ENCODE measurements at places on chromosomes 2 and 18. TPM values are rescaled to one million over a fixed set of nuclear protein-coding genes. Genes with fewer than 3 reads are reported as not detected.

HRH4 gene
- 0.17 TPM for total RNA-seq

SALL3 gene
- total RNA-seq, result not detected

CDH19 gene
- not detected for total RNA-seq

THSD7B gene
- not detected for total RNA-seq

AQP12B gene
- total RNA-seq, result not detected

CMPK2 gene
- 57.7 TPM for total RNA-seq

CHPF gene
- total RNA-seq, result 19.5 TPM

All from T-helper 1 cell treated with Interleukin-12 subunit alpha and Interleukin-12 subunit beta and Interleukin-4 antibody, amounts not matched to agents 30 ng/mL and 1 ng/mL, for 36 hours (primary cell).